Activated T-cell treated with anti-CD3 and anti-CD28 coated beads for 1 hour (primary cell): ENCODE measurements at places on chromosomes 6 and 20.

DNA sequence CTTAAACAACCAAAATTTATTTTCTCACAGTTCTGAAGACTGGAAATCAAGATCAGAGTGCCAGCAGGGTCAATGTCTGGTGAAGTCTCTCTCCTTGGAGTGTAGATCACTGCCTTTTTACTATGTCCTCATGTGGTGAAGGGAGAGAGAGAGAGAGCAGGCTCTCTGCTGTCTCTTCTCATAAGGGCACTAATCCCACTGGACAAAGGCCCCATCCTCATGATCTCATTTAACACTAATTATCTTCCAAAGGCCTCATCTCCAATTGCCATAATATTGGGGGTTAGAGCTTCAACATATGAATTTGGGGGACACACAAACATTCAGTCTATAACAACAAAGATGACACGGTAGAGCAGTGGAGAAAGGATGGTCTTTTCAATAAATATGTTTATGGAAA is 27.4 kb downstream of the SOBP start:
- no peak for DNase-seq

DNA sequence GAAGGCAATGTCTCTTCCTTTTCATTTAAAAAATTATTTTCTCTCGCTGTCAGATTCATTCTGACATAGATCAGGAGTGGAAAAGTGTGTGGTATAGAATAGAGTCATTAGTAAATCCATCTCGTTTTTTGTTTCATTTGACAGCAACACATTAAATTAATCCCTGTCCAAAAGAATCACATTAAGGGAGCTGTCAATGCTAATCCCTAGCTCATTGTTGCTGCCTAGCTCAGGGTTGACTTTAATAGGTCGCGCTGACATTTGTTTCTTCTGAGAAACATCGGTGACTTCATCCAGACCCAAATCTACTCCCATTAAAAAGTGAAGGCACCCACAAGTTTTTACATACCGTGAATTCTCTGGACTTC is 25.4 kb upstream of the MAP3K7 start:
- no peak for DNase-seq

GRCh38 chr6:4972438-4972837 is 31.4 kb downstream of the RPP40 start:
- no peak for DNase-seq

- no peak for DNase-seq
Measured at GRCh38 chr6:72755752-72756151, 133.9 kb downstream of the KCNQ5 start.

GRCh38 chr6:43935921-43936439 is 166.0 kb downstream of the VEGFA start:
- DNase-seq = no peak

- DNase-seq = no peak
Measured at GRCh38 chr6:108805611-108806167, 42.5 kb upstream of the ARMC2 start.

- DNase-seq = no peak
Measured at GRCh38 chr6:154567695-154568220, 57.3 kb upstream of the CNKSR3 start.

DNA sequence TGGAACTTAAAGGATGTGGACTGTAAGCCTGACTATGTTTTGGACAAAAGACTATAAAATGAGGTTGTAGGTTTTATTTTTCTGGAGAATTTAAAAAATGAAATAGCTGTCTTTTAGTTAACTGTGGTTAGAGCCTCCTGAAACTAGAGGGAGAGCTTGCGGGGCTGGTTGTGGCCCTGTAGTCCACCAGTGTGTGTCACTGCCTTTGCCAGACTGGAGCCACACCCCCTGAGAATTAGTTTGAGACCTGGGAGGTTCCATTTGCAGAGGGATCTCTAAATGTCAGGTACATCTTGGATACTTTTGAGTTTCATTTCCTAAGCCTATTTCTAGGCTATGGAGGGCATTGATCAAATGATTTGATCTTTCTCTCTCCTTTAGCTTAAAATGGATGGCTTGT is 20.8 kb downstream of the ZC2HC1B start:
- no peak for DNase-seq

DNA sequence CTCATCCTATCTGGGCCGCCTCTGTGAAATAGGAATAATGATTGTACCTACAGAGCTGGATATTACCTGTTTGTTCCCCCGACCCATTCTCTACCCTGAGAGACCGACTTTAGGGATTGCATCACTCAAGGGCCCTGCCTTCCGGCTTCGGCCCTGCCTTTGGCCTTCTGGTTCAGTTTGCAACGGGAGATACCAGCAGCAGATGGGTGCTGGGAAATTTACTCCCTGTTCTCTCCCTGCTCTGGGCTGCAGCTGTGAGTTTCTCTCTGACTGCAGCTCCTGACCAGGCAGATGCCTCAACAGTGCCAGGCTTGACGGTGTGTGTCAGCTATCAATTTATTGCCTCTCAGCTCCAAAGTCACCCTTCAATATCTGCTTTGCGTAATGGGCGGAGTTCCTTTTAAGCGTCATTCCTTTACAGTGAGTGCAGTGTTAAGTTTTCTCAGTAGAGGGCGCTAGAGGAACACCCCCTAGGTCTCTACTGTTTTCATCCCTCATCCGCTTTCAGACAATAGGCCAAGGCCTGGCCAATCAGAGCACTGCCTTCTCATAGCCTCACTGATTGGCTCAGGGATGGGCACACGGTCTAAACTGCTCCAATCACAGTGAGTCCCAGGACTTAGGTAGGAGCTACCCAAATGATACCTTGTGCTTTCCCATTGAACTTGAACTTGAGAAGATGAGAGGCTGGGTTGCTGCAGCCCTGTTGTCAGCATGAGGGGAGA is 30.0 kb downstream of the KCNG1 start:
- DNase-seq = no peak

DNA sequence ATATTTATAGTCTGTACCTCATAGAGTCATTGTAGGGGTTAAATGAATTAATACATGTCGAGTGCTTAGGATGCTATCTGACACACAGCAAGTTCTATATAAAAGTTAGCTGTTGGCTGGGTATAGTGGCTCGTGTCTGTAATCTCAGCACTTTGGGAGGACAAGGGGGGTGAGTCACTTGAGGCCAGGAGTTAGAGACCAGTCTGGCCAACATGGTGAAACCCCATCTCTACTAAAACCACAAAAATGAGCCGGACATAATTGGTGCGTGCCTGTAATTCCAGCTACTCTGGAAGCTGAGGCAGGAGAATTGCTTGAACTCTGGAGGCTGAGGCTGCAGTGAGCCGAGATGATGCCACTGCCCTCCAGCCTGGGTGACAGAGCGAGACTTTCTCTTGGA is 222.9 kb downstream of the UBE3D start:
- DNase-seq = no peak

- DNase-seq = no peak
Measured at GRCh38 chr6:49979584-49979983, 10.2 kb upstream of the DEFB113 start.

DNA sequence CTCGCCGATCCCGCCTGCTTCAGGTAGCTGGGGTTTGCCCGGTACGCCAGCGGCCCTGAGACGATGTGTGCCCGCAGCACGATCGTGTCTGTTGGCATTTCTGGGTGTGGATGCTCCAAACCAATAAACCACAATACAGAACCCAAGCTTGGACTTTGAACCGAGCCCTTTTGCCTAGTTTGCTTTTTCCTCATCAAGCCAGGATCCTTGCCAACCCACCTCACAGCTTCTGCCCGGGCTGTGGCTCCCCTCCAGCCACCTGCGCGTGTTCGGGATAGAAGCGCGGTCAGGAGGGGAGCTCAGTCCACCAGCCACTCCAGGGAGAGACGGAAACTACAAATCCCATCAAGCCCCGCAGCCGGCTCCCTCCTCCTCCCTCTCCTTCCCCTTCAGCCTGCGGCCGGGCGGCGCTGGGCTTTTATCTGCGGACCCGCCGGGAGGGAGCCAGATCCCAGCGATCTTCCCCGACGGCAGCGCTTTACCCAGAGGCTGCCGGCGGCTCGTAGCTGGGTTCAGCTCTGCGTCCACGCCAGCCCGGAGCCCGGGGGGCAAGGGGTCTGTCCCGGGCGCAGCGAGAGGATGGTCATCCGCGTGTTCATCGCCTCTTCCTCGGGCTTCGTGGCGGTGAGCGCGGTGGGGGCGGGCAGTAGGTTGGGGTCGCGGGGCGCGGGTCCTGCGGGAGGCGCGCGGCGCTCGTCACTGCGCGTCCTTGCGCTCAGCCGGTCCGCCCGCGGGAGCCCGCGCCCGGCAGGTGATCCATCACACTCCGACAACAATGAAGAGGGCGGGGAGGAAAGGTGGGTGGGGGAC is at the start of gene SH3BGRL2:
Gene SH3BGRL2 (plus strand): TSS at position 447 of the 810 bp plus-strand sequence. CDS start 133 bp downstream, at position 580.
- no peak for DNase-seq
